ENCODE measurements at places on chromosomes 5 and 9.

DNA sequence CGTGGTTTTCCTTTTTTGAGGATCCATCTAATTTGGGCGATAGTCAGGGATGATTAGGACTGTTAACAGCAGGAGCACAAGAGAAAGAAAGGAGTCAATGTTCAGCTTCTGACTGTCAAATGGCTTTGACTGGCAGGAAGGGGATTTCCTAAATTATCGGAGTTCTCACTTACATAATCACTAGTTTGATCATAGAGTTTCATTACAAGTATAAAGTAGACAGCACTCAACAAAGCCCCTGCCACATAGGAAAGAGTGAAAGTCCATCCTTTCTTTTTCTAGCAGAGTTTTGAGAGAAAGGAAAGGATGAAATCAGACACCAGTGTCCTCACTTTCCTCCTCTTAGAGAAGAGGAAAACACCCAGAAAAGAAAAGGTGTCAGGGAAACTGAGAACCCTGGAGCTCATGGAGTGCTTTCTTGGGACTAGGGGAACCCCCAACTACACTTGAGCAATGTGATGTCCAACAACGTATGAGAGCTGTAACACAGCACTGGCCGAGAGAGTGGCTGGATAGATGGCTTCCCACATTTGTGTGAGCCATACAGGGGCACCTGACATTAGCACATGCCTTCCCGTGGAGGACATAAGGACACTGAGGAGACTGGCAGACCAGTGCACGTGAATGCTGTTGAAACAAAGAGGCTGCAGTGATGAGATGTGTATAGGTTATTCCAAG, 26.0 kb upstream of the LPAR1 start:
- DNase-seq, result no peak

DNA sequence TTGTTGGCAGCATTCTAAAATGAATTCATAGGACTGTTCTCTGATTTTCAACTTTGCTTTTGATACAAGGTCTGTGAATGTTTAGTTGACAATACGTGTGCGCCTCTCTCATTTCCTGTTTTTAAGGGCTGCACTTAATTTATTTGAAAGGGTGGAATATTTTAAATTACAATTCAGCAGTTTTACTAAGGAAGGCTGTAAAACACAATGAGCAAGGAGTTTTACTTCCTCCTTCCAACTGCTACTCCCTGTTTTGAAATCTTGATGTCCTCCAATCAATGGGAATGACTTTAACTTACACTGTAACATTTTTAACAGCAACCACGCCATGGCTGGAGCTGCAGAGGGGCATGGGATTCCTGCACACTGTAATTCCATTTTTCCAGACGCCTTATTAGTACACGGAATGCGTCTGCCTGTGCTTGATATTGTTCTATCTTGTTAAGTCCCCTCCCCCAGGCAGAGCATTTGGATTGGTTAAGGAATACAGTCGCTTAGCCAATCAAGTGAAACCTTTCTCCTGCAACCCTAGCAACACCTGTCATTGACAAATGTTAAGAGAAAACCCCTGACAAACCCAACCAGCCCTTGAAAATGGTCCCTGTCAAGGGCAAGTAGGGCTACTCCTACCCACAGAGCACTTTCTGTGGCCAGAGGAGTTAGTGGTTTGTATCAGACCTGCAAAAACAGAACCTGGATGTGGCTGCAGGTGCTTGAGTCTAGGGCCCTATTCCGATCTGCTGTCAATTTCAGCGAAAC, 12.5 kb upstream of the ZSWIM6 start:
- no peak for DNase-seq

DNA sequence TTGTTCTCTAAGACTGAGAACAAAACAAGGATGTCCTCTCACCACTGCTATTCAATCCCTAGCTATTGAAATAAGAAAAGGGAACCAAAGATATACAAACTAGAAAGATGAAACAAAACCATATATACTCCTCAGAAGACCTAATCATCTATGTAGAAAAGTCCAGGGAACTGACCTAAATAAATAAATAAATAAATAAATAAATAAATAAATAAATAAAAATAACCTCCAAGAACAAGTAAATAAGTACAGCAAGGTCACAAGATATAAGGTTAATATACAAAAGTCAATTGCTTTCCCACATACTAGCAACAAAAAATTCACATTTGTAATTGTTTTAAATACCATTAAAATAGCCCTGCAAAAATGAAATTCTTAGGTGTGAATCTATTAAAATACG, 54.6 kb downstream of the DTWD2 start:
- no peak for DNase-seq

GRCh38 chr9:219670-220365, 5.2 kb downstream of the DOCK8 start:
- no peak for DNase-seq

DNA sequence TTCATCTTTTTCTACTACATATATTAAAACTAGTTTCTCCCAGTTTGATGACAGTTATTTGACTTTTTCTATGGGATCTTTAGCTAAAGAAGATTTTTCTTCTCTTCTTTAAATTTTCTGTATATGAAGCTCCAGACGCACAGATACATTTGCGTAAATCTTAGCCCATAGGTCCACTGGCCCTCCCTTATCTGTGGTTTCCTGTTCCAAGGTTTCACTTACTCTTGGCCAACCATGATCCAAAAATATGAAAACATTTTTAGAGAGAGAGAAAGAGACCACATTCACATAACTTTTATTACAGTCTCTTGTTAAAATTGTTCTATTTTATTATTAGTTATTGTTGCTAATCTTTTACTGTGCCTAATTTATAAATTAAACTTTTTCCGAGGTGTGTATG, 270.2 kb upstream of the DAPK1 start:
- no peak for DNase-seq

DNA sequence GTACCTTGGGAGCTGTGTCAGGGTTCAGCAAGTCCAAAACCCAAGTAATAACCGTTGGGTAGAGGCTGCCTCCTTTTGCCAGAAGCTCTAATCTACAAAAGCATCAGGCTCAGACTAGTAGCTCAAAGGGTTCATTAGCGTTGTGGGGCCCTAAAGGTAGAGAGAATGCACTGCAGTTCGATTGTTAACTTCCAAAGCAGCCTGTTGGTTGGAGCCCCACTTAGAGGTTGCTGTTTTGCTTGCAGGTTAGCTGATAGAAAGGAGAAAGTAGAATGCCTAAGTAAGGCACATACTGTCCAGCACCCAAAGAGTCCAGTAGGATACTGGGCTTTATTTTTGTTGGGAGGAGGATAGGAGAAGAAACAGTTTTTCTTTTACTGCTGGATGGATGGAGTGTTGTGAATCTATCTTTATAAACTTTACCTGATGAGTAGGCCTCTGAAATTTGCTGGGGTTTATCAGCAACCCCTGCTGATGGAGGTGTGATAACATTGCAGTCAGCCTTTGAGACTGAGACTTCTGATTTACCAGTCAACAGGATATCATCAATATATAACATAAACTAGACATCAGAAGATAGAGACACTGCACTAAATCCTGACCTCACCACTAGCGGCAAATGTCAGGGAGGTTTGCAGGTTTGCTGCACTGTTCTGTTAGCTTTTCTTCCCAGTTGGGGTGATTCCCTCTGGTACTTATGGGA, 34.8 kb downstream of the ZNF131 start:
- no peak for DNase-seq

GRCh38 chr5:92775711-92776615, 805.1 kb downstream of the NR2F1-AS1 start:
- no peak for DNase-seq

DNA sequence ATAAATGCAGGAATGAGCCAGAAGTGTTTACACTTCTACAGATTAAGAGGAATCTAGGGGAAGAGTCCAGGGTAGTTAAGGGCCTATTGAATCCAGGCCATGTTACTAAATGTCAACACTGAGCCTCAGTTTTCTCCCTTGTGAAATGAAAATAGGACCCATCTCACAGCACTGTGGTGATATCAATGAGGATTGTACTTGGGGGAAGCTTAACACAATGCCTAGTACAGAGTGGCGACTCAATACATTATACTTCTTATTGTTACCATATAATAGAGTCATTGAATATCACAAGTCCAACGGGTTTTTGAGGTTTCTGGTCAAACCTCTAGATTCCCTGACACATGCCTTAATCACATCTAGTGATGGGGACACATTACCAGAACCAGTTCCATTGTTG, 4.6 kb downstream of the TRUB2 start:
- no peak for DNase-seq

- DNase-seq, result peak; percentile 75
These were observed at the start of gene CXXC5 for GRCh38 chr5:139648205-139649081. CXXC5 (plus strand) TSS chr5:139648349; CDS start chr5:139680524, 32,175 bp downstream.

- no peak for DNase-seq
These were observed 120.9 kb downstream of the COL23A1 start for GRCh38 chr5:178469011-178469974.

- DNase-seq, result no peak
These were observed 141.0 kb downstream of the OLFM1 start for GRCh38 chr9:135228345-135228982.

DNA sequence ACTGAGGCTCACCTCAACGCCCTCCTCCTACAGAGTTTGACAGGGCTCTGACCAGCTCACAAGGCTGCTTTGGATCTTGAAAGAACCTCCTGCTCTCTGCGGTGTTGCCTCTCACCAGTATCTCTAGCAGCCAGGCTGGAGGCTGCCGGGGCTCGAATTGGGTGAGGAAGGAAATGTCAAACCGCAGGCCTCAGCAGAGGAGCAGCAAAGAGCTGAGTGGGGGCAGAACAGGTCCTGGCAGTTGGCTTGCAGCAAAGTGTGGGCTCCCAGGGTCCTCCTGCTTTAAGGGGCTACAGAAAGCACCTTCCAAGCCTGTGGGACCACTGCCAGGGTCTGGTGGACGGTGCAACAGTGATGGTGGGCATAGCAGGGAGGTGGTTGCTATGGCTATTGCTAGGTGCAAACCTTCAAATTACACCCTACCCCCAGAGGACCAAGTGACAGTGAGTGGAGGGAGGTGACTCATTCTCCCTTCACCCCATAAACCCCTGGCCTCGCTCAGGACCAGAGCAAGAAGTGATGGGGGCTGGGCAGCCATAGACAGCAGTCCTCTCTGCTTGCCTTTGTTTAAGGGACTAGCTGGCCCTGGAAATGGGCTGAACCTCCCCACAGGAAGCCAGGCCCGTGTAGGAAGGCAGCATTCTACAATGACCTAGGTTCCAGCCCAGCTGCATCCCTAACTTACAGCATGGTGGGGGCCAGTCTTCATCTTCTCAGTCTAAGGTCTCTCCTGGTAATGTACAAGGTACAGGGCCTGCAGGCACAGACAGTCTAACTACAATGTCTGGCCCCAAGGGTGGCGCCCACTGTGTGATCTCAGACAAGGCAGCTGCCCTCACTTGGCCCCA, 18.7 kb downstream of the LCP2 start:
- DNase-seq, result no peak

- peak; percentile 75 for DNase-seq
These were observed 134.3 kb downstream of the CDH18 start for GRCh38 chr5:19853616-19854240.

DNA sequence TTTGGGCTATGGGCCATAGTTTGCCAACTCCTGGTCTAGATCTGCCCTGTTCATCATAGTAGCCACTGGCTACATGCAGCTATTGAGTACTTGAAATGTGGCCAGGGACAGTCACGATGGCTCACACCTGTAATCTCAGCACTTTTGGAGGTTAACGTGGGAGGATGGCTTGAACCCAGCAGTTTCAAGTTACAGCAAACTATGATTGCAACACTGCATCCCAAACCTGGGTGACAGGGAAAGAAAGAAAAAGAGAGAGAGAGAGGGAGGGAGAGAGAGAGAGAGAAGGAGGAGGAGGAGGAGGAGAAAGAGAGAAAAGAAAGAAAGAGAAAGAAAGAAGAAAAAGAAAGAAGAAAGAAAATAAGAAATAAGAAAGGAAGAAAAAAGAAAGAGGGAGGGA, 5.1 kb upstream of the GMCL2 start:
- no peak for DNase-seq

- no peak for DNase-seq
These were observed 104.0 kb downstream of the GDNF start for GRCh38 chr5:37735649-37736347.

DNA sequence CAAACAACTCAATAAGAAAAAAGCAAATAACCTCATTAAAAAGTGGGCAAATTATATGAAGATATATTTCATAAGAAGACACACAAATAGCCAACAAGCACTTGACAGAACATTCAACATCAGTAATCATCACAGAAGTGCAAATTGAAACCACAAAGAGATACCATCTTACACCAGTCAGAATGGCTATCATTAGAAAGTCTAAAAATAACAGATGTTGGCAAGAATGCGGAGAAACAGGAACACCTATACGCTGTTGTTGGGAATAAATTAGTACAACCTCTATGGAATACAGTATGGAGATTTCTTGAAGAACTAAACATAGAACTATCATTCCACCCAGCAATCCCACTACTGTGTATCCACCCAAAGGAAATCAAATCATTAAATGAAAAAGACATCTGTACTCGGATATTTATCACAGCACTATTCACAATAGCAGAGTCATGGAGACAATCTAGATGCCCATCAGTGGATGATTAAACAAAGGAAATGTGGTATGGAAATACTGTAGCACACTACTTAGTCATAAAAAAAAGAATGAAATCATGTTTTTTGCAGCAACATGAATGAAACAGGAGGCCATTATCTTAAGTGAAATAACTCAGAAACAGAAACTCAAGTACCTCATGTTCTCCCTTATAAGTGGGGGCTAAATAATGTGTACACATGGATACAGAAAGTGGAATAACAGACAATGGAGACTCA, 106.8 kb upstream of the FST start:
- DNase-seq, result no peak

- no peak for DNase-seq
These were observed 191.0 kb downstream of the TARS1 start for GRCh38 chr5:33631786-33632185.

DNA sequence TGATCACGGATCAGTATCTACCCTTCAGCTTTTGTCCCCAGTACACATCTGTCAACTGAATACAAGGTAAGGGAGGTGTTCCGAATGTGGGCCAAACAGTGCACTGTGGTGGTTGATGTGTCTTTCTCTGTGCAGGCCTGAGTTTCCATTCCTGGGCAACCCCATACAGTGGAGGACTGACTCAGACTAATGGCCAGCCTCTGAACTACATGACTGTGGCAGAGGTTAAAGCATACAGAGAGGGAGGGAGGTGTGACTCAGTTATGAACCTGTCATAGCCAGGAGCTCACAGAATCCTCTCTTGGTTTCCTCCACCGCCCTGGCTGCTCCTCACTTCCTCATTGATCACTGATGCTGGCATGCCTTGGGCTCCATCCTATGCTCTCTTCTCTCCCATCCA, 136.4 kb upstream of the TAS2R1 start:
- DNase-seq, result no peak

- peak; percentile 88 for DNase-seq
These were observed 209.3 kb upstream of the PPP1R2B start for GRCh38 chr5:156640691-156641241.

GRCh38 chr5:7763621-7764072, 87.3 kb downstream of the CFAP90 start:
- DNase-seq, result no peak

All from fibroblast of skin of left quadriceps (primary cell).